ENCODE measurements at places on chromosomes 5 and 9. TPM values are rescaled to one million over a fixed set of nuclear protein-coding genes. Genes with fewer than 3 reads are reported as not detected.

DNA sequence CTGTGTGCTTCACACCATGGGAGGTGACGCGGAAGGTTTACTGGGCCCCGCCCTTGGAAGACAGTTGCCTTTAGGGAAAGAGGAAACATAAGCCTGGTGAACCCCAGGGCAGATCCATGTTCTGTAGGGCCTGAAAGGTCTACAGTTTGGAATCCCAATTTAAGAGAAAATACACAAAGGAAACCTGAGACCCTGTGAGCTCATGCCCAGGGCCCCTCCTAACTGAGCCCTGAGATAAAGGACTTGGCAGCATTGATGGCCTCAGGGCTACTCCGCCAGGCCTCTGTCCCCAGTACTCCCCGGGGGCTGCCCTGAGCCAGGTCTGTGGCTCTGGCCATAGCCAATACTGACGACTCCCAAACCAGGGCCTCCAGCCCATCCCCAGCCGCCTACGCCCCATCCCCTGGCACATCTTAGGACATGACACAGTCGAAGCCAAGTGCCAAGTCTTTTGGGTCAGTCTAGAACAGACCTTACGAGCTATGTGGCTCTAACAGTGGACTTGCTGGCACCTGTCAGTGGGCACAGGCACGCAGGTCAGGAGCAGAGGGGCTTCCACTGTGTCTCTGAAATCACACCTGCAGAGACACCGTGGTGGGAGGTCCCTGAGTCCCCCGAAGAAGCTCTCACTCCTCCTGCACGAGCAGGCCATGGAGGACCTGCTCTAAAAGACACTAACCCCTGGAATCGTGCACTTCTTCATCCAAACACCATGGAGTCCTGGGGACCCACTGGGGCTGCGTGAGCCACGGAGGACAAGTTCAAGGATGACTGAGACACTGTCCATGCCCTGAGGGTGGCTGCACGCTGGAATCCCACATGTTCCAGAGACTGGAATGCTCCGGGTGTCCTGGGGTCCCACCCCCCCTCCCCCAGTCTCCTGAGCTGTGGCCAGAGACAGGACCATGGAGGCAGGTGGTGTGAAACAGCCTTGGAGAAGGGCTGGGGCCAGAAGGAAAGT, 40.3 kb upstream of the BARHL1 start:
- DNase-seq, result no peak

DNA sequence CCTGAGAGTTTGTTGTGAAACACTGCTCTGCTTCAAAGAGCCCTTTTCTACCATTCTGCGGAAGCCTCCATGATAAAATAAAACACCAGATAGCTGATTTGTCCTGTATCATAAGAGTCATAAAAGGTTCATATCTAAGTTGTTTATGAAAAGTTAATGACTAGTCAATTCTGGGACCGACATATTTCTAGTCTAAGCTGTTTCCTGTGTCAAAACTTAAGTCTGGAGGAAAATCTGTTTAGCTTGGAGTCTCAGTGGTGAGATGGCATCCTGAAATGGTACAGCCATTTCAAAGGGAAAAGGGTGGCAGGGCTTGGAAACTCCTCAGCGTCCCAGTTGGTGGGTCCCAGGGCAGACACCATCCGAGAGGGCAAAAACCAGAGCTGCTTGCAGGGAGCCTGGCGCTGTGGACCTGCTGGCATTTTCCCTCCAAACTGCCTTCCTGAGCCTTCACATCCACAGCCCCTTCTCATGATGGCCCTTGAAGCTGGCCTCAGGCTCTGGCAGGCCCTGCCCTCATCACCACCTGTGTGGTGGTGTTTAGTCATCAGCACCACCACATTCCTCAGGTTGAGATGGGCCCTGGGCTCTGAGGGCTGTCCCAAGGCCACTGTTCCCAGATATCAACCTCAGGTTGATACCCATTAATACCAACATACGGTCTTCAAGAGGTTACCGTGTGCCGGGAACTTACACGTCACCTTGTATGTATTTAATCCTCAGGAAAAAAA, 184.0 kb downstream of the HSPA4 start:
- no peak for DNase-seq

GRCh38 chr5:88813244-88813643, 69.7 kb downstream of the MEF2C start:
- DNase-seq, result no peak

- no peak for DNase-seq
Measured at GRCh38 chr5:2320611-2321010, 430.9 kb downstream of the IRX2 start.

DNA sequence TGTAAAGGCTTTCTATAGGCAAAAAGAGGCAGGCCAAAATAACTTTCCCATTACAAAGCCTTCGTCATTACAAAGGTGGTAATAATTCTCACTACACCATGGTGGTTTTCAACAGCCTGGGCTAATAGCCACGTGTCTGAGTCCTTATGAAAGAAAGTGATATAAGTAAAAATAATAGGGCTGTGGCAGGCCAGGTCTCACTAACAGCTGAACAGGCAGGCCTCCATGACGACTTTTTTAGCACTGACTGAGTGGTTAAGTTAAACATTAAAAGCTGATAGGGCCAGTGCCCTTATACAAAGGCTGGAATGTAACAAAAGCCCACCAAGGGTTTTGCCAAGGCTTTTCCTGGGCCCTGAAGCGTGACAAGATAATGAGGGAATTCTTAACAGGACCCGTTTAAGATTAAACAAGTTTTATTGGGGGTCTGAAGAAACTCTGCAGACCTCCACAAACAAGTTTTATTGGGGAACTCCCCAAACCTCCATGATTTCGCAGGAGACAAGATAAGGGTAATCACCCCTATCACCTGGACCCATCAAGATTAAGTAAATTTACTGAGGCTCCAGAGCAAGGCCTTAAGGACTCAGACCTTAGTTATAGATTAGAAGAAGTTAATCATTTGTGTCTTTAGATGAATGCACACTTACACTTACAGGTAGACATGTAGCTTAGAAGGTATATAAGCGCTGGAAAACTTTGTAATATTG, 412.9 kb downstream of the CHSY3 start:
- DNase-seq, result no peak

DNA sequence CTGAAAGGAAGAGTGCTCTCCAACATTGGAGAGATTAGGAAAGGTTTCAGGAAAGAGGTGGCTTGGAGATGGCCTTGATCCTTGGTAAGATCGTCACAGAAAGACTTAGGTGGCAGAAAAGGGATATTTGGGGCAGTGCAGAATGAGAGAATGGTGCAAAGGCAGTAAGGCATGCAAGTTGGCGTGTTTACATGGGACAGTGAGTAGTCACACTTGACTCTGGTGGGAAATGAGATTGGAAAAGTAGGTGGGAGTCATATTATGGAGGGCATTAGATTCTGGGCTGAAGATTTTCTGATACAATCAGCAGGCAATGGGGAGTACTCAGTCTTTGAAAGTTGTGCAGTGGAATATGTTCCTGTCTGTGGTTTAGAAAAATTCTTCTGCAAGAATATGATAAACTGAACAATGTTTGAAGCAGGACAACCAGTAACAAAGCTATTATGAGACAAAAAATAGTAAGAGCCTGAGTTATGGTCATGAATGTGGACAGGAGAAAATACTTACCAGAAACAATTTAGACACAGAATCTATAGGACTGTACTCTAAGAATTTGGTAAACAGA, 76.2 kb upstream of the ANKRD55 start:
- no peak for DNase-seq

DNA sequence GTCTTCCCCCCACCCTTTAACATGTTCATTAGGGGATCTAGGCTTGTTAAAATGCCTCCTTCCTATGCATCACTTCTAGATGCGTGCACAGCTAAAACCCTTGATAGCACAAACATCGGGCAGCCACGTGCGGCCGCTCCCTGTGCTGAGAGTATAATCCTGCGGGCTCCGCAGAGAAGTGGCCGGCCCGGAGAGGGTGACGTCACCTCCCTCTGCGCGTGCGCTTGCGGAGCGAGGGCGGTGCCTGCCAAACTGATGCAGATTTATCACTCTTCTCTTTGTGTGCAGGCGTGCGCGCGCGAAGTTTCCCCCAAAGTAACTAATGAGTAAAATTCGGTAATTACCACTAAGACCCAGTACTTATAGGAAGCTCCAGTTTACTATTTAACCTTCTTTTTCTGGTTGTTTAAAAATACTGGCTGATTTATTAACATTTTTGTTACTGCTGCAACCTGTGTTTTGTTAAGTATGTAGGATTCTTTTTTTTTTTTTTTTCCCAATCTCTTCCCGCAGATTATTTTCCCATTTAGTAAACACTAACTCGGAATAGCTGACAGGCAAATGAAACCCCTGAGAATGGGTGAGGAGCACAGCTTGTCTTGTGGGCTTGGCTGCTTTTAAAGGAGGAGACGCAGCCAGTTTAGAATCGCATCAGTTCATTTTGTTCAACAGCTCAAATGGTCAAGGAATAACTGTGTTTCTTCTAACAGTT, 121.6 kb downstream of the TRIO start:
- peak; percentile 88 for DNase-seq

- DNase-seq, result peak; percentile 42
Measured at GRCh38 chr5:174608631-174609097, 115.7 kb upstream of the MSX2 start.

GRCh38 chr5:168755548-168756093, 176.5 kb upstream of the PANK3 start:
- DNase-seq, result no peak

DNA sequence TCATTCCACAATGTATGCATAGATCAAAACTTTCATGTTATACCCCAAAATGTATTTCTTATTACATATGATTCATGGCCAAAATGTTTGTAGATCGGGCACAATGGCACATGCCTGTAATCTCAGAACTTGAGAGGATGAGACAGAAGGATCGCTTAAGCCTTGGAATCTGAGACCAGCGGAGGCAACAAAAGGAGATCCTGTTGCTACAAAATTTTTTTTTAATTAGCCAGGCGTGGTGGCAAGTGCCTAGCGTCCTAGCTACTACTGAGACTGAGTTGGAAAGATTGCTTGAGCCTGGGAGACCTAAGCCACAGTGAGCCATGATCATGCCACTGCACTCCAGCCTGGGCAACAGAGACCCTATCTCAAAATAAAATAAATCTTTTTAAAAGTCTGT, 89.9 kb downstream of the MAPKAP1 start:
- no peak for DNase-seq

DNA sequence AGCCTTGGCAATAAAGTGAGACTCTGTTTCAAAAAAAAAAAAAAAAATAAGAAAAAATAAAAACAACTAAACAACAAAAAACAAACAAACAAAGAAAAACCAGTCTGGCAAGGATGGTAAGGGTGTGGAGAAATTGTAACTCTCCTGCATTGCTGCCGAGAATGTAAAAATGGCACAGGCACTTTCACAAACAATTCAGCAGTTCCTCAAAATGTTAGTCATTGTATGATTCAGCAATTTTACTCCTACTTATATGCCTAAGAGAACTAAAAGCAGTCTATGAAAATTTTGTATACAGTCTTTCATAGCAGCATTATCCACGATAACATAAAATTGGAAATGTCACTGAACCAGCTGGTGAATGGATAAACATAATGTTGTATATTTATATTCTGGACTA, 280.4 kb downstream of the CDH9 start:
- DNase-seq, result no peak

GRCh38 chr9:94149696-94150095, 65.4 kb downstream of the PTPDC1 start:
- no peak for DNase-seq

GRCh38 chr5:38031304-38031703, 191.5 kb upstream of the GDNF start:
- DNase-seq, result no peak

- no peak for DNase-seq
Measured at GRCh38 chr9:76717613-76718012, 46.6 kb upstream of the PCA3 start.

GRCh38 chr5:152549709-152550108, 144.6 kb upstream of the NMUR2 start:
- no peak for DNase-seq

DNA sequence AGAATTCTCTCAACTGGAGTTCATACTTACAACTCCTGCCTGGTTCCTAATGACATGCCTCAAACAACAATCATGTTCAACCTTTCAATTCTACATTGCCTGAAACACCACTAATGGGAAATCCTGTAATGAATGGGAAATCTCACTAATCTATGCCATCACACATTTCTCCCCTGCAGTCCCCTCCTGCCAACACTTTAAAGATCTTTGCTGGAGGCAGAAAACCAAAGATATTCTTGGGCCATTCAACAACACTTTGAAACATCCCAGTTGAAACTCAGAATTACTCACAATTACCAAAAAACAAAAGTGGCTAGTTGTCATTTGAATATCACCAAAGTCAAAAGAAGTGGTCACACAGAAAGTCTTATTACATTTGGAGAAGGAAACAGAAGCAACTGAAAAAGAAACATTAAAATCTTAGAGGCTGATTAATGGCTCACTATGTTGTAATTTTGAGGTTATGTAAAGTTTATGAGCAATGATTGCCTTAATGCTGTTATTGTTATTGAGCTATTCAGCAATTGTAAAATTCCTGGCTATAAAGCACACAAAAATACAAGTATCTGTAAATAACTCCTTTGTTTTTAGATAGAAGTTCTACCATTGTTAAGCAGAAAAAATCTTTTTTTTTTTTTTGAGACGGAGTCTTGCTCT, 313.4 kb upstream of the SLC30A5 start:
- no peak for DNase-seq

PCDHGC4 gene
- polyA plus RNA-seq, result 0.53 TPM

ABO gene
- not detected for polyA plus RNA-seq

CTSV gene
- polyA plus RNA-seq, result 3.1 TPM

C9 gene
- not detected for polyA plus RNA-seq

PDCD1LG2 gene
- polyA plus RNA-seq, result 19.4 TPM

OSMR gene
- 56.0 TPM for polyA plus RNA-seq

LCN9 gene
- not detected for polyA plus RNA-seq

HSPA9 gene
- polyA plus RNA-seq, result 196 TPM
